Inflammatory macrophage treated with lipopolysaccharide for 4 hours (primary cell): ENCODE measurements at places on chromosomes 1 and 21.

- peak; percentile 42 for DNase-seq
Measured at GRCh38 chr1:31306278-31306677, 9.4 kb downstream of the ZCCHC17 start.

DNA sequence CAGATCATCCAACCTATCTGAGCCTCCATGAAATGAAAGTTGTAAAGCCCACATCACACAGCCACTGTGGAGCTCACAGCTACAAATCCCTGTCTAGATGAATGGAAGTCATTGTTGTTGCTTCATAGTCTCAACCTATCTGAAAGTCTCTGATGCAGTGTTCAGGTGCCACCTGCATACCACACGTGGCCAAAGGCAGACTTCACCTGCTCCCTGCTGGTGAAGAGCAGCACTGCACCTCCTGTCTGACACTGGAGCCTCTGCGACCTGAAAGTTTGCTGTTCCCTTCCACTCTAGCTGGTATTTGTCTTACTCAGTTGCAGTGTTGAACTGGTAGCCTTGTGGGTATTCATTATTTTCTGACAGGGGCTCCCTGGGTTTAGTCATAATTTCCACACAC lies 18.4 kb downstream of the LORICRIN start:
- peak; percentile 6 for DNase-seq

- DNase-seq, result no peak
Measured at GRCh38 chr1:8014381-8014988, 11.6 kb downstream of the ERRFI1 start.

- peak; percentile 78 for DNase-seq
Measured at GRCh38 chr1:229579059-229579673, 20.7 kb upstream of the ABCB10 start.

GRCh38 chr1:244280859-244281258 lies 170.8 kb downstream of the ADSS2 start:
- no peak for DNase-seq

- DNase-seq, result no peak
Measured at GRCh38 chr1:208129487-208129886, 114.7 kb downstream of the PLXNA2 start.

DNA sequence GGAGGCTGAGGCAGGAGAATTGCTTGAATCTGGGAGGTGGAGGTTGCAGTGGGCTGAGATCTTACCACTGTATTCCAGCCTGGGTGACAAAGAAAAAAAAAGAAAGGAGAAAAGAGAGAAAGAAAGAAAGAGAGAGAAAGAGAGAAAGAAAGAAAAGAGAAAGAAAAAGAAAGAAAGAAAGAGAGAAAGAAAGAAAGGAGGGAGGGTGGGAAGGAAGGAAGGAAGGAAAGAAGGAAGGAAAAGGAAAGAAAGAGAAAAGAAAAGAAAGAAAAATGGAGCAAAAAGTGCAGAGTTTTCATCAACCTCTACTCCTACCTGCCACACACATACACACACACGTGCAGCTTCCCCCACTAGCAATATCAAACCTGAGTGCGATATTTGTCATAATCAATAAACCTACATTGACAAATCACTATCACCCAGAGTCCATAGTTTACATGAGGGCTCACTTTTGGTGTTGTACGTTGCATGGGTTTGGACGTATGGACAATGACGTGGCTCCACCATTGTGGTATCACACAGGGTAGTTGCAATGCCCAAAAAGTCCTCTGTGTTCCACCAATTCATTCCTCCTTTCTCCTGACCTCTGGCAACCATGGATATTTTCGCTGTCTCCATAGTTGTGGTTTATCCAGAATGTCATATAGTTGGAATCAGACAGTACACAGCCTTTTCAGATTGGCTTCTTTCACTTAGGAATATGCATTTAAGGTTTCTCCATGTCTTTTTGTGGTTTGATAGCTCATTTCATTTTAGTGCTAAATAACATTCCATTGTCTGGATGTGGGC lies 36.5 kb downstream of the EVA1C start:
- DNase-seq, result no peak

GRCh38 chr21:43303275-43304178 lies 123.4 kb downstream of the SIK1 start:
- DNase-seq, result no peak

DNA sequence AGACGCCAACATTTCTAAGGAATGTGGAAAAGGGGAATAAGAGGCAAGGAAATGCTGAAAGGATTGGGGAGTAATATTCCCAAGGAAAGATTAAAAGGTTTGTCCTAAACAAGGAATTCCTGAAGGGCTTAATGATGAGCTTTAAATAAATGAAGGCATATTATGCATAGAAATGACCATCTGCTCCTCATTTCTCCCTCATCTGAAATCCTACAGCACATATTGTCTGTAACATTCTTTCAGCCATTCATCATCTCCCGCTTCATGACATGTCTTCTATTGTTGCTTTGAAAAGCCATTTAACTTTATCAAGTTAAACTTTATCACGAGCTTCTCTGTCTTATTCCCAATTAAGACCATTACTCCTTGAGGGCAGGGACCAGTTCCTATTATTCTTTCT lies 608.7 kb upstream of the PLXNA2 start:
- DNase-seq, result no peak

DNA sequence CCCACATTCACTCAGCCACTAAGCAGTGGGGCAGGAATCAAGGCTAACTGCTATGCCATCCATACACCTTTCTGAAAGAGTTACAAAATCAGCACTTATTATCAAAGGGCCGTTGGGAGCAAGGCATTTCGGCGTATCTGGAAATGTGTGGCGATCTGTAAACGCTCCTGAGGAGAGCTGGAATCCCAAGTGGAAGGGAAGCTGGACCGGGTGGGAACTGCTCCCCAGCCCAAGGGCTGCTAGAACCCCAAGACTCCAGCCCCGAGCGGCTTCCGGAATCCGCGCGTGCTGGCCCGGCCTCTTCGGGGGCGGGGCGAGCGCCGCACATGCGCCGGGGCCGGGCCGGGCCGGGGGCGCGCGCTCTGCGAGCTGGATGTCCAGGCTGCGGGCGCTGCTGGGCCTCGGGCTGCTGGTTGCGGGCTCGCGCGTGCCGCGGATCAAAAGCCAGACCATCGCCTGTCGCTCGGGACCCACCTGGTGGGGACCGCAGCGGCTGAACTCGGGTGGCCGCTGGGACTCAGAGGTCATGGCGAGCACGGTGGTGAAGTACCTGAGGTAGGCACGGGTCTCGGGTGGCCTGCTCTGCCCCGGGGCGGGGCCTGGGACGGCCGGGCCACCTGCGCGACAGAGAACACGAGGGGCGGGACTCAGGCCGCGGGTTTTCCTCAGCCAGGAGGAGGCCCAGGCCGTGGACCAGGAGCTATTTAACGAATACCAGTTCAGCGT lies at the start of gene NAXE:
Gene NAXE, plus strand, starts transcription at position 345 of the 726 bp plus-strand sequence. Its CDS starts 29 bp downstream, at position 374.
- DNase-seq, result peak; percentile 63

DNA sequence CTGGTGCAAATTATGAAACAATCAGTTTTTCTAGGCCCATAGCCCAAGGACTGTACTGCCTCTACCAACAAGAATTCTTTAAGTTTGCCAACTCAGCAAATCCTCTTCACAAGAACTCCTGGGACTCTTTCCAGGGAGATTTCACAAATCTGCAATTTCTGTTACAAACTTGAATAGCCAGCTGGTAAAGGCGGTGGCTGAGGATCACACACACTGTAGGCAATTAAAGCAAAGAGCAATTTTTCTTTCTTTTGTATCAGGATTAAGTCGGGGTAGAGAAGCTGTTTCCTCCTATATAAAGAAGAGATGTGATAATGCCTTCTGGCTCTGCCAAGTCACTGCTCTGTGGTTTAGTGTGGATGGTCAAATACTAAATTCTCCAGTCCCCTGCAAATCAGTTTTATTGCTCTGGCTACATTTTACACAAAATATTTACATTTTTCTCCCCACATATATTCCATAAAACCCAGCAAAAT lies 1.7 kb downstream of the ALDH9A1 start:
- DNase-seq, result no peak

DNA sequence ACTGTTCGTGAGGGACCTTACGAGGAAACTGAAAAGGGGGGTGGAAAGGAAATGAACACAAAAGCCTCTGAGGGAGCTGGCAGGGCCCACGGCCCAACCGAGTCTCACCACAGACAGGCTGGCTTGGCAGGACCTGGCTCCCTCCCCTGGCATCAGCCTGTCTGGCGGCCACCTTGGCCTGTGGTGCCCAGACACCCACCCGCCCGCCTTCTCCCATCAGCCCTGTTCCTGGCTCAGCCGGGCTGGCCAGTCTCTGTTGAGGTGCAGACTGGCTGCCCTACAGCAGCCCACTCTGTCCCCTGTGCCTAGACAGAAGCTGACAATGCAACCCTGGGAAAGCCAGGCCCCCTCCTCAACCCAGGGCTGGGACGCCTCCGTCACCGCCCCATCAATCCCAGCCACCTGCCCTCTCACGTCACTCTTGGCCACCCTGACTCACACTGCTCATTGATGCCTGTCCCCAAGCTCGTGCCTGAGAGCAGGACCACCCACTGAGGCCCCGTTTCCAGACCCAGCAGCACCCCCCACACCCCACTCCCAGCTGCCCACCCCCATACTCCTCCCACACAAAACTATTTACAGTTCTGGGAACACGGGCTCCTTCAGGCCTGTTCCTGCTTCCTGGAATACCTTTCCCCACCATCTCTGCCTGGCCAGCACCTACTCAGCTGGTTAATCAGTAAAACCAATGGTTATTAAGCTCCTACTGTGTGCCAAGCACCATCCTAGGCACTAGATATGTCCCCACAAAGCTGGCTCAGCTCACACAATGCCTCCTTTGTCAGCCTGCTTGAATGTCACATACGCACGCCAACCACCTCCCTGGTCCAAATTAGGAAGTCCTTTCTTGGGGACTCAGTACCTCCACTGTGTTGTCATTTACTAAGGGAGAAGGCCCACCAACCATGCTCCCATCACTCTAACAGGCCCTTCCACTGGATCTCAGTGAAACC lies 22.7 kb downstream of the SDC3 start:
- no peak for DNase-seq

DNA sequence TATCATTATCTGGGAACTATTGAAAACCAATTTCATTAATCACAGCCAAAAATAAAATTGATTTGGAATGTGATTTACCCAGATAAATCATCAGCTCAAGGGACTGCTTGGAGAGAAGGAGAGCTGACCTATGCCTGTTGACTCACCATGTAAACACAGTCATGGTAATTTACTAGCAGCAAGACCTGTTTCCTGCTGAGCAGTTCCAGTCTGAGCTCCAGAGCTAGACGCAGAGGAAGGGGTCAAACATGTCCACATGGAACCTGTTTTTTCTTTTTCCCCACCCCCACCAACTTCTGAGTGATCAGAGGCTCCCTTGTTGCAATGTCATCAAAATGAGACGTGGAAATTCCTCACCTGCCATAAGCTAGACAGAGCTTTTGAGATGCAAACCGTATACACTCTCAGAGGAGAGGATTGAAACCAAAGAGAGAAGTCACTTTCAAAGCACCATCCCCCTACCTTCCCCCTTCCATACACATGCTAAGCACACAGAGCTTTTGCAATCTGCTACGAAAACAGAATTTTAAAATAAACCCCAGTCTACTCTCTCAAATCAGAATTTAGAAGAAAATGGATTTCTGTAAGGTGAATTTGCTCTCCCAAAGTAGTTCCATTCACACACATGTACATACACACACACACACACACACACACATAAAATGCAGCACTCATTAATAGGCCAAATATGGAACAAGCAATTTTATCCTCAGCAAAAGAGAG lies 55.9 kb upstream of the PTGFRN start:
- DNase-seq, result peak; percentile 56

- DNase-seq, result peak; percentile 1
Measured at GRCh38 chr1:61337441-61337951, 255.1 kb downstream of the NFIA start.

DNA sequence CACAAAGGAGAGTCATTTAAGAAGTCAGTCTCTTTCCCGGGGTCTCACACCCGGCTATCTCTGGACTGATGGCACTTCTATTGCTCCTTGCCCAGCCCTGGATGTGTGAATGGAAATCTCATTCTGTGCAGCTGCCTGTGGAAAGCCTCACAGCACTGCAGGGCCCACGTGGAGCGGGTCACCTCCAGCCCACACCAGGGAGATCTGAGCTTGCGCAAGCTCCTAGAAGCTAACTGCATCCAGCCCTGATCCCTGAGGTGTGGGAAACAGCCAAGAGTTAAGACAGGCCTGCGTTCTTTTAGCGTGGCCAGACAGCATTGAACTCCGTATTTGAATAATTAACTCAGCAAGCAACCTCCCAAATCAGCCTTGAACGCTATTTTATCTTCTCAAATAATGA lies 150.5 kb downstream of the LRIG2 start:
- no peak for DNase-seq
